ENCODE measurements at places on chromosomes 13 and 19.

DNA sequence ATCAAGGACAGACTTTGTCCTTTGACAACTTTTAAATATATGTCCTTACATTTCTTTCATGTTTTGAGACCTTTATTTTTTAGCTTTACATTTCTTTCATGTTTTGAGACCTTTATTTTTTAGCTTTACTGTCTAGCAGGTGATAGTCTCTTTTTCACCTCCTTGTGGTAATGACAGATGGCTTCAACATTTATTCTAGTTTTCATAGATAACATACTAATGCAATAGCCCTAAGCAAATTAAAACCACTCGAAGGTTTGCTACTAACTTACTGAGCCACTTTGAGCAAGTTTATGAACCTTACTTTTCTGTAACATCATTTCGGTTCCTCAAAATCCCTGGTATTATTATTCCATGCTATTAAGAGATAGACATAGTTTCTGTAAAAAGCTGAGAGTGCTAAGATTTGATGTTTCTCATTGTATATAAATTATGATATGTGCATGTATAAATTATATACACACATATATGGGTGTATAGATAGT is 4.5 kb downstream of the DACH1 start:
- DNase-seq = no peak

DNA sequence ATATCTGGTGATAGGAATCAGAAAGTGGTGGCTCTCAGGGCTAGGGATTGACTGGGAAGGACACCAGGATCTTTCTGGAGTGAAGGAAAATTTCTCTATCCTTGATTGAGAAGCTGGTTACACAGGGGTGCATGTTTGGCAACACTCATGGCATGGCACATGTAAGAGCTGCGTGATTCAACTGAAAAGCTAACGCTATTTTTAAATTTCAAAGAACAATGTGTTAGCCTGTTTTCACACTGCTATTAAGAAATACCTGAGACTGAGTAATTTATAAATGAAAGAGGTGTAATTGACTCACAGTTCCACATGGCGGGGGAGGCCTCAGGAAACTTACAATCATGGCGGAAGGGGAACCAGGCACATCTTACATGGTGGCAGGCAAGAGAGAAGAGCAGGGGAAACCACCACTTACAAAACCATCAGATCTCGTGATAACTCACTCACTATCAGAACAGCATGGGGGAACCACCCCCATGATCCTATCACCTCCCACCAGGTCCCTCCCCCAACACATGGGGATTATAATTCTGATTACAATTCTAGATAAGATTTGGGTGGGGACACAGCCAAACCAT is 7.4 kb downstream of the SIGLEC8 start:
- no peak for DNase-seq

DNA sequence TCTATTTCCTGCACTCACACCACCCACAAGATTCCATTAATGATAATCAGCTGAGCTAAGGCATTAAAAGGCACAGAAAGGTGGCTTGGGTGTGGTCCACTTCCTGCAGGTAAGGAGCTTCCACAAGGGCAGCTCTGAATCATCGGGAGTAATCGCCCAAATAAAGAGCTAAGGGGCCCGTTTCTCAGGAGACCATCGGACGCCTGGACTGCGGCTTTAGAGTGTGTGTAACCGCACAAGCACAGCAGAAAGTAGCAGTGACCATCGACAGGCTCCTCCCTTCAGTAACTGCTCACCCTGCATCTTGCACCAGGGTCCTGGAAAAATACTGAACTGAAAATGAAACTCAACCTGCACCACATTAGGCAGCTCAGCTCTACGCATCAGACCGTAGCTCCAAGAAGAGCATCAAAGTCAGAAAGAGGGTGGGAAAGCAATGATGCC is 6.0 kb downstream of the STK24 start:
- DNase-seq = peak; percentile 68

DNA sequence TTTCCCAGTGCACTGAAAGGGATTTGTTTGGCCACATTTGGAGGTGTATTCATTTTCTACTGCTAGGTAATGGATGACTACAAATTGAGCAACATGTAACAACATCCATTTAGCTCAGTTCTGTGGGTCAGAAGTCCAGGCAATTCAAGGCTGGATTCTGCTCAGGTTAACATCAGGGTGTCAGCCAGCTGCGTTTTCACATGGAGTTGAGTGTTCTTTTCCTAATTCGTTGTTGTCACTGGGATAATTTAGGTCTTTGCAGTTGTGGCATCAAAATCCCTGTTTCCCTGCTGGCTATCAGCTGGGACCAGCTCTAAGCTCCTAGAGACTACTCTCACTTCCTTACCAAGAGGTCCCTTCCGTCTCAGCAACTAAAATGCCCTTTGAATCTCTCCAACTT is 25.4 kb downstream of the MIR17HG start:
- DNase-seq = no peak

- no peak for DNase-seq
Measured at GRCh38 chr13:47875201-47875600, 125.9 kb downstream of the SUCLA2 start.

- DNase-seq = no peak
Measured at GRCh38 chr19:35531291-35531690, 2.0 kb upstream of the GAPDHS start.

GRCh38 chr13:49791315-49791710 is 1.2 kb downstream of the KPNA3 start:
- DNase-seq = no peak

DNA sequence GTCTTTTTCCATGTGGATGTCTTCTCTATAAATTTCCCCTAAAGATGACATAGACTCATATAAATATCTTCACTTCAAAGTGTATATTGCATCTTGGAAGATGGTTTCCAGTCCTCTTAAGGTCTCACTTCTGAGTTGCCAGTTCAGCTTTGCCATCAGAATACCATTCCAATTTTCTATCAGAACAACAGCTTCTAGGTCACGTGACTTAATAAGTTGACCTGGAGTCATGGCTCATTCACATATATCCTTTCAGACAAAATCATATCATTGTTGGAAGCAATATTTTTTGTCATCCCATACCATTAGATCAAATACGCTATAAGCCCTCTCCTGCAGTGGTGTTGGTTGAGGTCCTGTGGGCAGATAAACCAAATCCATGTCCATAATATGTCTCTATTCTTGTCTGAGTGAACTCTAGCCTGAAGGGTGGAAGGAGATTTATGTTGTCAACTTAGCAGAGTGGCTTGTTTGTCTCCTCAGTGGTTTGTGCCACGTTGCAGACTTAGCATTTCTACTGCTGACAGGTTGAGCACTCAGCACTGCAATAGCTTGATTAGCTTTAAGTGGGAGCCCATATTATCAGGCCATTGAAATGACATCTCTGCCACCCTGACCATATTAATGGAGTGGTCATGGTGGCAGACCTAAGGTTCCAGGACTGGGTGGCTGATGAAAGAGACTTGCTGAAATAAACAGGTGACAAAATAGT is 123.6 kb upstream of the PCDH17 start:
- no peak for DNase-seq

DNA sequence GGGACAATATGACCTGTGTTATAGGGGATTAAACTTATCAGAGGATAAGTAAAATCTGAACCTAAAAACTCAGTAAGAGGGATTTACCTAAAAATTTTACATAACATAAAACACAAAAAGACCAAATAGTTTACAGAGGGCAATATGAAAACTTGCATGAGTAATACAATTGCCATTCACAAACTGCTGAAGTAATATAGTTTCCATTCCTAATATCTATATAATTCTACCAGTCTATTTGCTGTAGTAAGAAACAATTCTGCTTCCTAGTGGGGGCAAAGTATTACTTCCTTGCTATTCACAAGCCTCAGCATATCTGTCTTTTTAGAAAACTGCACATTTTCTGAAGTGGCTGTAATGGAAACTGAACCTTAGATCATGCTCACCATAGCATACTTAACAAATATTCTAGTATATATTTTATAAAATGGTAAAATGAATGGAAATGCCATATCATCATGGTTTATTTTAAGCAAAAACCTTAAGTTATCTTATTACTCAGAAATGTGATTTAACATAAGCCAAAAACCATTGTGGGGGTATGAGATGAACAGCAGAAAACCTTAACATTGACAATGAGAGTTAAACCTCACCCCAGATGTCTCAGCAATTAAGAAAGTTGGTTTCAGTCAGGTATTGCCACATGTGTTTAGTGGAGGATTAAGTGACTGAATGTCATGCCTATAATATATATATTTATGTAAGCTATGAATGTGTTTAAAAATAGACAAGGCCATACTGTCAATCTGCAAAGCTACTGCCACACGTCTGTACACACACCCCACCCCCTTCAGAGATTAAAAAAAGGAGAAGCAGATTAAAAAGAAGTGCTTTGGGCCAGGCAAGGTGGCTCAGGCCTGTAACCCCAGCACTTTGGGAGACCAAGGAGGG is 136.8 kb downstream of the MIPEP start:
- DNase-seq = no peak

DNA sequence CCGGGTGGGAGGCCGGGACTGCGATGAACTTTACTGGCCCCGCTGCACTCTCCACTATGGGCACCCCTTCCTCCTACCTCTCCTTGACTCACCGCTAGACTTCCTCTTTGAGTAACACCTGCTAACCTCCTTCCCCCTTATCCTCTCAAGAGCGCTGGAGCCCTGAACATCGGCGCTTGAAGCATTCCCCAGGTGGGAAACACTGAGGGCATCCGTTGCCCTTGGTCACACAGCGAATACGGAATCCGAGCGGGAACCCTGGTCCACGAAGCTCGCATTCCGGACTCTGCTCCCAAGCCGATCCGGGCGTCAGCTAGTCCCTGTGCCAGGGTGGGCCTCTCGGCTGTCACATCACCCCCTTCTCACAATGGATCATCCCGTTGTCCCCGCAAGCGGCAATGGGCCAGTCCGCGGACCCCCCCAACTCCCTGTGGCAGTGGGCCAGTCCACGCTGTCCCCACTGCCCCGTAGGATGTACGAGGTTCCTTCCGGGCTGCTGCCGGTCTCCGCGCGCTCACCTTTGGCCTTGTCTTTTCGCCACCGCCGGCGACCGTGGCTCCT is 4.2 kb downstream of the LIPE start:
- DNase-seq = peak; percentile 61

DNA sequence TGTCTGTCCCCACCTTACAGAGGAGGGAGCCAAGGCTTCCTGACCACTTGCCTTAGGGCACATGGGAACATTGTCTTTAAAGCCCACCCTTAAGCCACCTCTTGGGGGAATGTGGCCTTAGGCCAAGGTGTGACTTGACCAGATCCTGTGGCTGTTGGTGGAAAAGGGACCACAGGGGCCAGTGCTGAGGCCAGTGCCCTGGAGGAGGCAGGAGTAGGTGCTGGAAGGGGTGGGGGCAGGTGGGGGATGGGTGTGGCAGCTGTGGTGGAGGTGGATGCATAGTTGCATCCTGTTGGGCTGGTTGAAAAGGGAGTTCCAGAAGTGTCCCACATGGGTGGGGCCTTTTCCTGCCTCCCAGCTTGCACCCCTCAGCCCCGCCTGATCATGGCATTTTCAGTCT is 44.8 kb downstream of the DNM2 start:
- peak; percentile 20 for DNase-seq

GRCh38 chr13:26469602-26470001 is 87.9 kb upstream of the WASF3 start:
- no peak for DNase-seq

DNA sequence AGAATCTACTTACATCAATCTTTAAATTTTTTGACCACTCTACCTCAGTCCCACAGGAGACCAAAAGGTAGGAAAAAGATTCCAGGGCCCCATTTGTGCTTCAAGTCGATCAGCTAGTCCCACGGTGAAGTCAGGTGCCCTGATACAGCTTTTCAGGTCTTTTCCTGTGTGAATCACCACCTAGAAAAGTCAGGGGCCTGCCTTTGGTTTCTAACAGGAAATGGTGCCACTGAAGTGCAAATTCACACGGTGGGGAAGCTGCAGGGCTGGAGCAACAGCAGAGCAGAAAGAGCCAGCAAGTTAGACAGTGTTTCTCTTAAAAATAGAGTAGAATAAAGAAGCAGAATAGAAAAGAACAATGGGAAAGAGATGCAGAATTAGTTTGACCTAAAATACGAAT is 107.5 kb downstream of the KLF12 start:
- peak; percentile 9 for DNase-seq

DNA sequence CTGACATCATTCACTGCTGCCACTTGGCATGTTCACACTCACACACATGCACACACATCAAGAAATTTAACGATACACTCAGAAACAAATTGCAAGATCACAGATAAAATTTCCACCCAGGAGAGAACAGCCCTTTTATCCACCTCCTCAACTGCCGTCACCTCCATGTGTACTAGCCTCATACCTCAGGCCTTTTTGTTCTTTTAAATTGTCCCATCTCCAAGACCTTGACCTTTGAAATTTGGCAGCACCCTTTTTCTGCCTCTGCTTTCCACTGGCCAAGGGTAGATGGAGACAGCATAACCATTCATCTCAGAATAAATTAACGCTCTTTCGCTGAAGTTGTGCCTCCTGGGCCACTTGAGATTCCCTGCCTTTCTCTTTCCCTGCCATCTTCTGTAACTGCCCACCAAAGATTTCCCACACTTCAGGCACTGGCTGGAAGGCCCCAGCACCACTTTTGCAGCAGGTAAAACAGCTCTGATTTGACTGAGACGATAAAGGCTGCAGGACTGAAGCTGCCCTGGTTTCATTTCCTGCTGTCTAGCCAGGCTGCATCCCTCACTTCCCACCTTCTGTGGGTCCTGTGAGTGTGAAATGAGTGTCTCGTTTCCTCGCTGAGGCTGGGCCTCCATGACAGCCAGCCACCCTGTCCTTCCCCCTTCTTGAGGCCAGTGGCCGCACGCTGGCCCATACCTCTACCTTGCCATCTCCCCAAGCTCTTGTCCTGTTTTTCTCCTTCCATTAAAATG is 39.3 kb downstream of the MBNL2 start:
- DNase-seq = no peak

- no peak for DNase-seq
Measured at GRCh38 chr13:48316826-48317510, 13.4 kb downstream of the RB1 start.

DNA sequence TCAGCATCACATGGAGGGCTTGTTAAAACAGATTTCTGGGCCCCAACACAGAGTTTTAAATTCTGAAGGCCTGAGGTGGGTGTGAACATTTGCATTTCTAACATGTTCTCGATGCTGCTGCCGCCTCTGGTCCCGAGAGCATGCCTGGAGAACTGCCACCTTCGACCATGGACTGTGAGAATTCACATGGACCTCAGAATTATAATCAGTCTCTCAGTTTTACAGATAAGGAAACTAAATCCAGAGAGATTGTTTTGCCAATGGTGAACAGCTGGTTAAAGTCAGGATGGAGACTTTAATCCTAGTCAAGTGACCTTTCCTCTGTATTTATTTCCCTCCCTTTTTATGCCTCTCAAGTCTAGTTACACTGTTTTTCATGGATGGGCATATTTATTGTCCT is 14.7 kb downstream of the ALOX5AP start:
- no peak for DNase-seq

GRCh38 chr19:1286487-1287353 is 1.0 kb downstream of the EFNA2 start:
- DNase-seq = no peak

DNA sequence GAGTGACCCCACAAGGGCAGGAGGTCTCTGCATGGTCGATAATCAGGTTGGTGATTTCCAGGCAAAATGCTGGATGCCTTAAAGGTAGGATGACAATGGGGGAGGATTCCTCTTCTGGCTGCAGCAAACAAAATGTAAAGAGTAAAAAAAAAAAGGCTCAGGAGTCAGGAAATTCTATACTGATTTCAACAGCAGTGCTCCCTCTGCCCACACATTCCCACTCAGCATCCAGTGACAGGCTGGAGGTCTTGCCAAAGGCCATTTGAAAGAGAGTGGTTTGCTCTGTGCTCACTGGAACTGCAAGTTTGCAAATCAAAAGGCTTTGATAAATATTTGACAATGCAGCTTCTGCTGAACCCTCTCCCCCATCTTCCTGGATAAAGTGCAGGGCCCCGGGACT is 135.4 kb downstream of the TNFRSF19 start:
- no peak for DNase-seq

GRCh38 chr19:33110137-33110910 is 21.6 kb upstream of the WDR88 start:
- DNase-seq = no peak
